ENCODE measurements at places on chromosomes 2 and 18.

DNA sequence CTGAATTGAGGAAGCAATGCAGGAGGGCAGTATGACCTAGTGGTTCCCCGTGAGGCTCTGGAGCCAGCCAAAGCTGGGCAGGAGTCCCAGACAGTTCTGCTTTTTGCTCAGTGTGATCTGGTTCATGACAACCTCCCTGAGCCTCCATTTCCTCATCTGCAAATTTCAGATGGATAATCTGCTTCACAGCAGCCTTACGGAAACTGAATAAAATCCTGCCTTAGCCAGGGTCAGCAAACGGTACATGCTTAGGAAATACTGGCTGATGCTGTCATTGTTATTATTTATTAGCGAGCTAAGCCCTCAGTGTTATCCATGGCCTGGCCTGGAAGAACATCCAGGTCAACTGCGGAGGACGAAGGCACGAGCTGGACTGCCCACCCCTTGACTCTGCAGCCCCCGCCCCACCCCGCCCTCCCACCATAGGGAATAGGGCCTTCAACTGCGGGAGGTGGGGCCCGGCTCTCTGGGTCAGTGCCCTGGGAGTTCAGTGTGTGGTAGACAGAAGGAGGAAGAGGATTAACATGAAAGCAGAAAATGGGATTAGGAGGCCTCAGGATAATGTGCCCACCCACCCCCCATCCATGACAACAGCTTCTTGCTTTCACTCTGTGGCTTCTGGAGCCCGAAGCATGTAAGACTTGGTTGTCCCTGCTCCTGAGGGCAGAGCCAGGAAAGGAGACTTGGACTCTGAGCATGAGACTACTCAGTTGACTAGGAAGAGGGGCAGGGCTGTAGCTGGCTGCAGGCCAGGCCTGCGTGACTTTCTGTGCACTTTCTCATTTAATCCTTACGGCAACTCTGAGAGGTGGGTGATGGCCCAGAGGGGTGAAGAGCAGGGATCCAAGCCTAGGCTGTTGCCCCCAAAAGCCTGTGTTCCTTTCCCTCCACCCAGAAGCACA lies 13.1 kb downstream of the PKDCC start:
- no peak for DNase-seq

- DNase-seq = no peak
These were observed 110.0 kb downstream of the KCNE4 start for GRCh38 chr2:223161873-223162458.

DNA sequence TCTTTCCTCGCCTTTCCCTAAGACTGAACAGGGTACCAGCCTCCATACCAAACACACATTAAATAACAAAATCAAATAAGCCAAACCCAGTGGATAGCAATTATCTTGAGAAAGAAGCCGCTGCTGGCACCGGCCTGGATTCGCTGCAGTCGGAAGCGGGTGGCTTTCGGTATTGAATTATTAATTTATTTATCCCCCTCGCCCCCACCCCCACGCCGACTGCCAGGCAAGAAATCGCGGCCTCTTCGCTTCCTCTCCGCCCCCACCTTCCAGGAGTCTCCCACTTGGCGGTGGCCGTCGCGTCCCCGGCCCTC lies 370 bp upstream of the ZNF804A start:
- no peak for DNase-seq

- no peak for DNase-seq
These were observed 230.7 kb downstream of the MYO3B start for GRCh38 chr2:170408461-170409163.

DNA sequence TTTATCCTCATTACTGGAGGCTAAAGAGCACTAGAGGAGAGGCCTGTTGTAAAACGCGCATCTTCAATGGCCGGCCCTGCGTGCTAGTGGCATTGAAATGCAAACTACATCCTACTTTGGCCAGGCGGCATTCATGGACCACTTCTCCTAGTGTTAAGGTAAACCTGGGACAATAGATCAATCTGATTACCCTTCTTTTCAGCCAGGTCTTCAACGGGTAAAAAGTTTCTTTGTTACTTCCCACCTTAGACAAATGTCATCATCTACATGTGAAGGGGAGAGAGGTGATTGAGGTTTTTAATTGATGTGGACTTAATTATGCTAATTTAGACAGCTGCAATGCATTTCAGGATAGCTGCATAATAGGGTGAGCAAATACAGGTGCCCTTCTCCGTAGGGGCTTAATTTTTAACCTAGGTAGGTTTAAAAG lies 628.0 kb downstream of the ZEB2 start:
- DNase-seq = no peak

GRCh38 chr2:238616681-238617080 lies 190.0 kb downstream of the ASB1 start:
- DNase-seq = no peak

DNA sequence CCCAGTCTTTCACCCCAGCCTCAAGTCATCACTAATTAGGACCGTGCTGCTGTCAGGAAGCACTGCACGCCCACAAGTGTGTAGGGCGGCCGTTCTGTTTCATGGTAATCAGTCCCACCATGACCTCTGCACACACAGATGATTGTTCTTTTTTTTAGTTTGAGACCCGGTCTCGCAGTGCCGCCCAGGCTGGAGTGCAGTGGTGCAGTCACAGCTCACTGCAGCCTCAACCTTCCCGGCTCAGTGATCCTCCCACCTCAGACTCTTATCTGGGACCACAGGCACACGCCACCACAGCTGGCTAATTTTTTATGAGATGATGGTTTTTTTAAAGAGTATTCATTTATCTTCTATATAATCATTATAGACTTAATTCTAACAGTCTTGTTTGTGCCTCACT lies 1.8 kb upstream of the IAH1 start:
- DNase-seq = no peak

GRCh38 chr2:31337197-31337596 lies 77.3 kb downstream of the XDH start:
- no peak for DNase-seq

Data from prostate gland (tissue), 2 donors.